Stimulated activated CD4-positive, alpha-beta T cell treated with anti-CD3 and anti-CD28 coated beads, Interleukin-12 subunit alpha, Interleukin-12 subunit beta, amount 100 ng/mL, for 4 hours (primary cell): ENCODE measurements at places on chromosomes 5 and 9.
A peak's percentile ranks its signal among the peaks of the same experiment; 100 is the strongest.

GRCh38 chr5:19987612-19988361 is at the start of gene CDH18:
Gene CDH18, minus strand, starts transcription at chr5:19988200. Its CDS starts 149,214 bp downstream, at chr5:19838986.
- DNase-seq: no peak

DNA sequence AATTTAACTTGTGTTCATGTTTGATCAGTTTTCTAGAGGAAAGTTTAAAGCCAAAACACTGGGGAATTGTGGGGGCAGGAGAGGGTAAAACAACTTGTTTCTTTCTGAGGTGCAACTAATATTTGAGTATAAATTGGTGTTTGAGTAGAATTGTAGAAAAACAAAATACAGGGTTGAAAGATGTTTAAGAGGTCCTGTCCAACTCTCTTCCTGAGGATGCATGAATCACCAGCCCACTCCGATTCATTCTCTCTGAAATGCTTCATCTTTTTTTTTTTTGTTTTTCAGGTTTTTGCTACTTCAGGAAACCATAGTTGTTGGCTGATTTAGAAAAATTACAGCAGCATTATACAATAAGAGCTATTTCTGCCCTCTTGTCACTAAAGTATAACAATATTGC is 42.4 kb upstream of the TMC1 start:
- DNase-seq: no peak

- DNase-seq: no peak
Measured at GRCh38 chr9:116566677-116567488, 120.2 kb upstream of the TRIM32 start.

DNA sequence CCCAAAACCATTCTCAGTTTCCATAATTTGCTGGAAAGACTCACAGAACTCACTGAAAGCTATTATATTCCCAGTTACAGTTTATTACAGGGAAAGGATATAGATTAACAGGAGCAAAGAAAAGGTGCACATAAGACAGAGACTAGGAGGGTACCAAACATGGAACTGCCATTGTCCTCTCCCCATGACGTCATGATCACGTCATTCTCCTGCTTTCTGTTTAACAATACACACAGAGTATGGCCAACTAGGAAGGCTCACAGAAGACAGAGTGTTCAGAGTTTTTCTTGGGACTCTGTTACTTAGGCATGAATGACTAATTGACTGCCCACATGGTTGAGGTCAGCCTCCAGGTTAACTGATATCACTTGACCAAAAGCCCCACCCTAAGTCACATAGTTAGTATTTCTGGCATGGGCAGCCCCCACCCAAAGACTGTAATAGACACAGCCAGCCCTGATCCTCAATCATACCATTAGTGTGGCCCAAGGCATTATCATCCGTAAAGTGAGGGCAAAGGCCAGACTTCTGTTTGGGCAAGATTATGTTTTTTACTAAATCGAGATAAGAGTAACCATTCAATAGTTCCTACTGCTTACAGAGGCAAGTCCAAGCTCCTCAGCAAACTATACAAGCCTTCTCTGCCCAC is 353.5 kb upstream of the POU5F2 start:
- DNase-seq: no peak

DNA sequence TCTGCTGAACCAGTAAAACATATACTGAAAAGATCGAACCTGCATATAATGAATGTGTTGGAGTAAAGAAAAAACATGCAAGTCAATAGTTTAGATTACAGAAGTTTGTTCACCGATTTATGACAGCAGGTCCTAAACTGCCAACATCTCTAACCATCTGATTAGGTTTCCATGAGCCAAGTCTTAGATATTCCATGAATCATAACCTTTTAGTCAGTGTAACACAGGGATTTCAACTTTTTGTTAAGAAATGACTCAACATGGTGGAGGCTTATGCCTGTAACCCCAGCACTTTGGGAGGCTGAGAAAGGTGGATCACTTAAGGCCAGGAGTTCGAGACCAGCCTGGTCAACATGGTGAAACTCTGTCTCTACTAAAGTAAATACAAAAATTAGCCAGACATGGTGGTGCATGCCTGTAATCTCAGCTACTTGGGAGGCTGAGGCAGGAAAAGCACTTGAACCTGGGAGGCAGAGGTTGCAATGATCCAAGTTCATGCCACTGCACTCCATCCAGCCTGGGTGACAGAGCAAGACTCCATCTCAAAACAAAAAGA is 38.7 kb downstream of the APC start:
- DNase-seq: no peak

DNA sequence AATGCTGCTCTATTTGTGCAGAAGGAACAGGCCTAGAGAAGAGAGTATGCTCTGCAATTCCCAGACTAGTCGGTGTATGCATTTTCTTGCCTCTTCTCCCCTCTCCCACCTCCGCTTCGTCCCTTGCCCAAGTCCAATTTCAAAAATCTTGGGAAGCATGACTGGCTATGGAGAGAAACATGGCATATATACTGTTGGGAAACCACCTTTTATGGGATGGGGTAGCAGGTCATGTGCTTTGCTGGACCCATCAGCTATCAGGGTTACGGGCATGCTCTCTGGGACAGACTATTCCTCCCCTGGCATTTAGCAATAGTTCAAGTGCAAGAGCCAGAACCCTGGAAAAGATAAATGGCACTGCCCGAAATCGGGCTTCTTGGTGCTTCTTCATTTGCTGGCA is 12.0 kb downstream of the ISL1 start:
- DNase-seq: no peak

GRCh38 chr5:95731571-95732554 is 727 bp downstream of the RHOBTB3 start:
- DNase-seq: peak; percentile 28

DNA sequence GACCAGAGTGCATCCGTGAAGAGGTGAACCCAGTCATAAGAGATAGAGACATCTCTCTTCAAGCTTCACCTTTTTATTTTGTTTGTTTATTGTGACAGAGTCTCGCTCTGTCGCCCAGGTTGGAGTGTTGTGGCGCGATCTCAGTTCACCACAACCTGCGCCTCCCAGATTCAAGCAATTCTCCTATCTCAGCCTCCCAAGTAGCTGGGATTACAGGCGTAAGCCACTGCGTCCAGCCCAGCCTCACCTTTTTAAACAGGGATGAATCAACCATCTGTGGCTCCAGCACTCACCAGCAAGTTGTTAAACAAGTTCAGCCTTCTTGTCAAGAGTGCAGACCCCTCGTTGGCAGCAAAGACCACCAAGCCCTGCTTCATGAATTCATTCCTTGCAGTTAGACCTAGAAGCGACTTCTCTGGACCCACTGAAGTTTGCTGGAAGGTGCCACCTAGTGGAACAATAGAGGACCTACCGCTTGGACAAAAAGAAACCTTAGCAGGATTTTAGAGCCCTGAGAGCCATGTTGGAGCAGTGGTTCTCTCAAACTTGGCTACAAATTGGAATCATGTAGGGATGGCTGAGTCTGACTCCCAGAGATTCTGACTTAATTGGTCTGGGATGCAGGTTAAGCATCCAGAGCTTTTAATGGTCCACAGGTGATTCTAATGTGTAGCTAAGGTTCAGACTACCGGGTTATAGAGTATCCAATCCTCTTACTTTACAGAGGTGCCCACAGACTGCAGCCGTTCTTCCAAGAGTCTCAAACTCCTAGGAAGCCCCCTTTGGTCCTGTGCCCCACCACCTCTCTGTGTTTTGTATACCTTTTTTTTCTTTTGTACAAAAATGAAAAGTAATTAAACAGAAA is 10.5 kb upstream of the GALNT10 start:
- DNase-seq: no peak

- no peak for DNase-seq
Measured at GRCh38 chr9:79408617-79409016, 163.1 kb upstream of the TLE4 start.

DNA sequence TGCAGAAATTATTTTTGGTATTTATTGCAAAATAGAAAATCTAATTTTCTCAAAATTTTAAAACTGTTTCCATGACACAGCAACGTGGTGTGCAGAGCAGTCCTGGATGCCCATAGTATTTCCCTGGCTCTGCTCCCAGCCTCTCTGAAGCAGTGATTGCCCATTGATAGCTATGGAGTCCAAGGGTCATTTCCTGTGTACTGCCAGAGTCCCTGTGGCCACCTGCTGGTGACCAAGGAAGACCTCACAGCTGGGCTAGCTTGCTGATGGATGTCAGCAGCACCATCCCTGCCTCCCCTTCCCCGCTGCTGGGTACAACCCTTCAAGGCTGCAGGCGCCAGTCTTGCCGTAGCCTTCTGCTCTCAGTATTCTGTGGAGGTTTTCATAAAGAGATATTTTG is 184.1 kb downstream of the DIRAS2 start:
- no peak for DNase-seq

DNA sequence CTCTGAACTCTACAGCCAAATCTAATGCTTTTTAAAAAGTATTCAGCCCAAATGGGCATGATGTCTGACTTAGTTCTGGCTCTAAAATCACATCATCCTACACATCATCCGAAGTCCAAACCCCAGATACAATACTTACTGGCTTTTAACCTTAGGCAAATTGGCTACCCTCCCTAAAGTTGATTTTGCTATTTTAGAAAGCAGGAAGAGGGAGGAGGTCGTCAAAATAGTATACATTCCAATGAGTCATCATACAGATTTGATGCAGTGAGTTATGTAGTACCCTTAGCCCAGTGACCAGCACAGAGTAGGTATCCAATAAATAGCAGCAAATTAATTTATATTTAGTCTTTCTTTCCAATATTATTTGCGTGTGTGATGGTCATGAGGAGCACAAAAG is 582.0 kb upstream of the TUSC1 start:
- no peak for DNase-seq

DNA sequence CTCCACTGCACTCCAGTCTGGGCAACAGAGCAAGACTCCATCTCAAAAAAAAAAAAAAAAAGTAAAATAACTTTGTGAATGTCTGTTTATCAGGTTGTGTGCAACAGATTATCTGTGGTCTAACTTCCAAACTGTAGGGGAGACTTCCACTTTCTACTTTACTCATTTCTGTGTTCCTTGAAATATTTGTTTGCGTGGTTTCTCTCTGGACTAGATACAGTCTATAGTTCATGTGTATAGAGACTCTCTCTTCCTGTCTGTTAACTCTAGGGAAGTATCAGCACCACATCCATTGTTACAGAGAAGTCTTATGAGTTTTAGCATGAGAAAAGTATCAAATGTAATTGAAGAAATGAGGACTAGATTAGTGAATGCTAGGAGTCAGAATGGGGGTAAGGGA is 168.3 kb downstream of the LPAR1 start:
- no peak for DNase-seq

DNA sequence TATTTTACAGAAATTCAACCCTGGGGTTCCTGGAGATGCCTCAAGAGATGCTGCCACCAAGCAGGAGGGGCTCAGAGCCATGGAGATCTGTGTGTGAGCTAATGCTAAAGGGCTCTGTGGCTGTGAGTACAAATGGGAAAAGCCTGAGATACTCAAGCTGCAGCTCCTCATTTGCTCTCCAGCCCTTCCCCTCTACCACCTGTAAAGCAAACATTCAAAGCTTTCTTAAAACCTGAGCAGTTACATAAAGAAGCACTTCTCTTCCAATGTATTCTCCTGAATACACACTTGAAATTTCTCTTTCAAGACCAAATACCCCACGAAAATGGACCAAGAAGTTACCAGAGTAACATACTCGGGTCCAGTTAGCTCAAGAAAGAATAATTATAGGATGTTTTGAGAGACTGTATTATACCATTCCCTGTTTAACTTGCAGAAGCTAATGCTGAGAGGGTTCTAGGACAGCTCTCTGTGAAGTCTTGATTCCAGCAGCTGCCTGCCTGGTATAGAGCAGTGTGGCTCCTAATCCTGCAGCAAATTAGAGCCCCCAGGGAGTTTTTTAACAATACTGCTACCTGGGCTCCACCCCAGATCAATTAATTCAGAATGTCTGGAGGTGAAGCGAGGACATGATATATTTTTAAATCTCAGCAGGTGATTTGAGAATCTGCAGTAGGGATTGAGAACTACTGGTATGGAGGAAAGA is 21.1 kb downstream of the RGS7BP start:
- DNase-seq: no peak

DNA sequence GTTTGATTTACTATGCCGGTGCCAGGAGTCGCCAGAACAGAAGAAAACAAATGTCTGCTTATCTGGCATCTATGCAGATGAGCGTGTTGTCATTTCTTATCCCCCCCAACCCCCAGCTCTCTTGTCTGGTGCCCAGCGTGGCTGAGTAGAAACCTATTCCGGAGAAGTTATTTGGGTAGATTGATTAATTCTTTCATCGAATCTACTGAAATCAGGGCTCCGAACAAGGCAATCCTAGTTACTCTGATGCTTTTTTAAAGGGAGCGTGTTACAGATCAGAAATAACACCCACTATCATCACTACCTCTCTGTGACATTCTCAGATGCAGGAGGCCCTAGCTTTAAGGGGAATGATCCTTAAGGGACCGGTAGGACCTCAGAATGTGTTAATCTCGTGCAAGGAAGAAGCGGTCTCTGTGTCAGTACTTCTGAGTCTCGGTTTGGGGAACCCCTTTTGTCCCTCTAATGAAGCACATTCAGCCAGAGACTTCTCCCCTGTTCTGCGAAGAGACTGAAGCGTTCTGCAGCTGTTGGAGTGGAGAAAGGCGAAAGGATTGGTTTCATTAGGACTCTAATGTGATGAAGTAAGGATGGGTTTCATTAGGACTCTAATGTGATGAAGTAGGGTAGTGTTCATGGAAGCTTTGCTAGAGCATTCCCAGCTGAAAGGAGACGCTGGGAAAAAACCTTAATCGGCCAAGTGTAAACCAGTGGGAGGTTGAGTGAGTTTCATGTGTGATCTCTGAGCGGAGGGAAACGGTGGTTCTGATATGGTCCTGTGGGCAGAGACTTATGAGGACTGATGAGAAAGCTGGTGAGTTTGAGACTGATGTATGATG is 1.5 kb downstream of the PIP5K1B start:
- no peak for DNase-seq

DNA sequence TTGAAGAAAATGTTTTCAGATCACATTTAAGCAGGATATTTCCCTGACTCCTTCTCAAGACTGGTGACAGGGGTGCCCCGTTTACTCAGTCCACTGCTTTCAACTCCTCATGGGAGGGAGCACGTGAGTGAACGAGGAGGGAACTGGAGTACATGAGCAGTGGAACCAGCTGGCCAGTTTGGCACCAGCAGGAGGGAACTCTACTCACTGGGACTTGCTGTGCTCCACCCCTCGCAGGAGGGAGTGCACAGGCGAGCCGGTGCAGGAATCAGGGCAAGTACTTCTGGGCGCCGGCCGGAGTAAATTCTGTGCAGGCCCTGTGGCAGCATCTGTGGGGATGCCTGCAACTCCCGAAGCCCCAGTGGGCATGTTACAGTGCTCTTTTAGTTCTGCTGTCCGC is 1941.1 kb upstream of the C9orf72 start:
- no peak for DNase-seq
